ENCODE measurements at places on chromosomes 2 and 18.

DNA sequence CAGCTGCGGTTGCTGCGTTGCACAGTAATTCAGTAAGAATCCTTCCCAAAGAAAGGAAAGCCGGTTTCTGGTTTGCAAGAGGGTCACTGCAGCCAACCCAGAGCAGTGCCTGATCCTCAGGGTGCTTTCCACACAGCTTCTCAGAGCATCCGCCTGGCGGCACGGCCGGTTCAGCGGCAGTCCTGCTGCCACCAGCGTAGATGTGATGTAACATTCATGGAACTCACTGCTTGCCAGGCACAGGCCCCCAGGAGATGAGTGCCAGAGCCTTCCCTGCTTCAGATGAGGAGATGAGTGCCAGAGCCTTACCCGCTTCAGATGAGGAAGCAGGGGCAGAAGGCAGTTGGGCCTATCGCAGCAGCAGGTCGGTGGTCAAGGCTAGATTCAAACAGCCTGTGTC, 230.2 kb downstream of the GBX2 start:
- DNase-seq, result no peak

DNA sequence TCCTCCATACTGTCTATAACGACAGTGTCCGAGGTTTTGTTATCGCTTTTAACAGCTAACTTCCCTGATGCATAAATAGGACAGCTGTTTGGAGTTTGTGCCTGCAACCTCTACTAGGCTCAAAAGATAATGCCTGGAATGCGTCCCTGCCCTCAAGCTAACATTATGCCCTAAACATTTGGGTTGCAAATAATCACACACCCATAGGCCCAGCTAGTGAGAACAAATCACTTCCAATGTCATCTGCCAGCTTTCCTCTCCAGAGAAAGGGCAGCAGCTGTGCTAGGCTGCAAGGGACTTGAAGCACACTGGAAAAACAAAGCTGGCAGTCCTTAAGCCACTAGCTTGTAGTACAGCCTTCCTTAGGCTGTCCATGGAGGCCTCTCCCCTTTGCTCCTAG, 201.8 kb upstream of the LYPD1 start:
- DNase-seq, result no peak

DNA sequence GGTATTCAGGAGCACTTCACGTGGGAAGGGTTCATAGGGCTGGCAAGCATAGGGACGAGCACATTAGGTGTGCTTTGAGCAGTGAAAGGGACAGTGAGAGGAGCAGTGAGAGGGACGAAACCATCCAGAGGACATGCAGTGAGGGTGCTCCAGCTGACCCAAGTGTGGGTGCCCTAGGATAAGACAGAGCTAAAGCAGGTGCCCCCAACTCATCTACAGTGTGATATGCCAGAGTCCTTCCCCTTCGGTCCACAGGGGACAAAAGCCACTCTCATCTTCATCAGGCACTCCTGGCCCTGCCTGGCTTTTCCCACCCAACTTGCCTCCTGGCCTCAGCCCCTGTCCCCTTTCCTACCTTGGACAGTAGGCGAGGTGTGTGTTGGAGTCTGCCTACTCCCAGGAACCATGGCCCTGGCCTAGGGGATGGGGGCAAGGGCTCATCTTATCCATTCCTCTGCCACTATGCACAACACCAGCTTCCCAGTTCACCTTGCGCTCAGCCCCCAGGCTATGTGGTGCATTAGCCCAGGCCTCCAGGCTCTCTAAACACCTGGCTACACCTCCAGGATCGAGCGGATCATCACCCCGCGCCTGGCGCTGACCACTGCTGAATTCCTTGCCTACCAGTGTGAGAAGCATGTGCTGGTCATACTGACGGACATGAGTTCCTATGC, 16.1 kb upstream of the ANKRD53 start:
- no peak for DNase-seq

DNA sequence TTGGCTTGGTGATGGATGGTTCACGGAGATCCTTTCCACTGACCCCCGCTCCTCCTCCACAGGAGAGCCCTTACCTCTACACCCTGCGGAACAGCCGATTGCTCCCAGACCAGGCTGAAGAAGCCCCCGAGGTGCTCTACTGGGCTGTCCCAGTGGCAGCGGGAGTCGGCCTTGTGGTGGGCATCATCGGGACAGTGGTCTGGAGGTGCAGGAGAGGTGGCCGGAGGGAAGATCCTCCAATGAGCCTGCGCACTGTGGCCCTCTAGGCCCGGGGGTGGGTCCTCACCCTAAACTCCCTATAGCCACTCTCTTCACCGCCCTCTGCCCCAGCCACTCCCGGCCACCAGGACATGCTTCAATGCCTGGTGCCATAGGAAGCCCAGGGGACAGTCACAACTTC, 108.8 kb upstream of the PPP1CB start:
- DNase-seq, result no peak

DNA sequence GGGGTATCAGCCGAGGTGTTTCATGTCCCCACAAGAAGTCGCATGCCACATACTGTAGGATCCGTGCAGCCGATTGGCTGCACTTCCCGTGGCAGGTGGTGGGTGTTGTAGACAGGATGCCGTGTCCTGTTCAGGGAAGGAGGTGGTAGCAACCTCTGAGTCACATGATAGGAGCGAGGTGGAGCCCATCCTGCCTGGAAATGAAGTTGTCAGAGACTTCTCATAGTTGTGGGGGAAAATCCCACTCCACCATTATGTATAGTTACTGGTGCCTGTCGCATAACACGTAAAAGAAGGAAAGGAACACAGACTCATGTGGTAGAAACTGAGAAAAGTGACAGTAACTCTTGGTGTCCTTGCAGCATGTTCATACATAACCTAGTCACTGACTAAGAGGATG, 91.4 kb upstream of the IL1R2 start:
- DNase-seq, result no peak

- DNase-seq, result no peak
Observed at GRCh38 chr2:180571559-180571958, 408.8 kb upstream of the UBE2E3 start.

DNA sequence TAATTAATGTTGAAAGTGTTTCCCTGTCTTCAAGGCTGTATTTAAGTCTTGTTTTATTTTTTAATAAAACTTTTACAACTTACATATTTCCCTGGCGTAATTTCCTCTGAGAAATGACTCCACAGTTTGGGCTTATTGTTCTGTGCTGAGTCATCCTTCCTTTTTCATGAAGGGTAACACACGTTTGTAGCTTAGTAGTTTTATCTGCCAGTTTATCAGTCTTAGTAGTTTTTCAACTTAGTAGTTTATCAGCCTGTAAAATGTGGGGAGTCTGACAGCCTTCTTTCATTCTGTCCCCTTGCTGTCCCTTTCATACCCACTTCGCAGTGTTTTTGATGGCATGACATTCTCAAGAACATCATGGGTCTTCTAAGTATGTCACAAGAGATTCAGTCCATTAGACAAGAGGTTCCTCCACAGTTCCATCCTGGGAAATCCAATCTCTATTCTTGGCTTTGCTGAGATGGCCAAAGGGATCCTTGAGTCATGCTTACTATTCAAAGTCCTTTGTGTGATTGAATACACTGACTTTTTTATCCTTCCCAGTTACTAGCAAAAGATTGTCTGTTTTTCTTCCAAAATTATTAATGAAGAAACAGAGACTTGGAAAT, 60.0 kb upstream of the SGPP2 start:
- no peak for DNase-seq

DNA sequence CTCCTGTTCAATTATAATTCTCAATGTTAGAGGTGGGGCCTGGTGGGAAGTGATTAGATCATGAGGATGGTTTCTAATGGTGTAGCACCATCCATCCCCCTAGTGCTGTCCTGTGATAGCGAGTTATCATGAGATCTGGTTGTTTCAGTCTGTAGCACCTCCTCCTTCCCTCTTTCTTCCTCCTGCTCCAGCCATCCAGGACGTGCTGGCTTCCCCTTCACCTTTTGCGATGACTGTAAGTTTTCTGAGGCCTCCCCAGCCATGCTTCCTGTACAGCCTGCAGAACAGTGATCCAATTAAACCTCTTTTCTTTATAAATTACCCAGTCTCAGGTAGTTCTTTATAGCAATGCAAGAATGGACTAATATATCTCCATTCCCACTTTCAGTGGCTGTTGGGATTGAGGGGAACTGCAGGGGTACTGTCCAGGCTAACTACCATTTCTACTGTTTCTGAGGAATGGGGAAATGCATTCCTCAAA, 19.2 kb downstream of the SPIRE1 start:
- no peak for DNase-seq

DNA sequence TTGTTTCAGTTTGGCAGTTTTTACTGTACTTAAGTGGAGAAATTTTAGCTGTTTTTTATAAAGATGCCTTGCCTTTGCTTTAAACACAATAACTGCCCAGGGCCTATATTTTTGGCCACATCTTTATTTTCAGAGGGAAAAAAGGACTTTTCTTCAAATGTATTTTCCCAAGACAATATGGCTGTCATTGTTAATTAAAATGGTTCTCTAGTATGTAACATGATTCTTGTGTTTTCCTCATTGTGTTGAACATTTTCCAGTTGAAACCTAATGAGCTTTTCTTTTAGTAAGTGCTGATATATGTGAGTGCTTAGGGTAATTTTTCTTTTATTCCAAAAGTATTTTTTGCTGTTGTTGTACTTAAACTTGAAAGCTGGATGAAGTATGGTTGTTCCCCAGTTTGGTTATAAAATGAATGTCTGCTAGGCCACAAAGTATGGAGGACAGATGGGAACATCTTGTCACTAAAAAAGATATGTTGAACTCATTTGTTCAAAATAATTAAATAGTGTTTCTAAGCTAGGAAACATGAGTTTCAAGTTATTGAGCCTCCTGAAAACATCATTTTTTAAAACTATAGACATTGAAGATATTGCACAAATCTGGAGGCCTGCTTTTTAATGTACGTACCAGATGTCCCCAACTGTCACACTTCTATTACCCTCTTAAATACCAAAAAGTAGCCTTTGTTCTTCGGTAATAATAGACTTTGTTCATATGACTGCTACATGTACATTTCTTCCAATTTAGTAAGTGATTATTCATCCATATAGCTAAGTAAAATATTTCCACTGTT, 147.5 kb upstream of the DAPL1 start:
- no peak for DNase-seq

- DNase-seq, result no peak
Observed at GRCh38 chr18:10020171-10020570, 106.4 kb downstream of the VAPA start.

GRCh38 chr2:224816816-224817215, 100.7 kb upstream of the CCDC195 start:
- DNase-seq, result no peak

GRCh38 chr2:2575181-2575577, 244.1 kb upstream of the MYT1L start:
- no peak for DNase-seq

GRCh38 chr2:219706823-219707281, 79.4 kb downstream of the SLC4A3 start:
- no peak for DNase-seq

GRCh38 chr18:46615720-46616119, 41.3 kb downstream of the LOXHD1 start:
- no peak for DNase-seq

DNA sequence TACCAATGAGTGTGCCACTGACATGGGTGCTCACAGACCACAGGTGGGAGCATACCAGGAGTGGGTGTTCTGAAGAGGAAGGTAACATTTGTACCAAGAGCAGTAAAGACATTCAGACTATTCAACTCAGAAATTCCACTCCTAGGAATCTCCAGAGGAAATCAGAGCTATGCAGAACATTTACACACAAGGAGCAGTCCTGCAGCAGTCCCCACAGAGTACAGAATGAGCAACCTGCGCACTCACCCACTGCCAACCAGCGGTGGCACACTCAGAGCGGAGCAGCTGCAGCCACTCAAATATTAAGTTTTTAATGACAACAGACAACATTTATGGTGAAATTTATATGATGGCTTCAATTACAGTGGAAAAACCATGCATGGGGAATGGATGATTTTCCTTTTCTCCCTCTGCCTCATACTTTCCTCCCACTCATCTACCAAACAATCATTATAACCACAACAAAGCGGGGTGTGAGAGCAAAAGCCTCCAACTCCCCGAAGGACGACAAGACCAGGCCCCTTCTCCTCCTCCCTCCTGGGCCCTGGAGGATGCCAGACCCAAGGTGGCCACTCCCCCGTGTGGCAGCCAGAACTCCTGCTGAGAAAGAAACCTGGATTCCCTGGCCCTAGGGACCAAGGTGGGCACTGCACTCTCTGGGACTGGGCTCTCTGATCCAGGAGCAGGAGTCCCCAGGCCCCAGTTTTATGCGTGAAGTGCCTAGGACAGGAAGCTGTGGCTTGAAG, 5.4 kb downstream of the HS6ST1 start:
- DNase-seq, result no peak

GRCh38 chr18:41871229-41872000, 83.6 kb upstream of the PIK3C3 start:
- no peak for DNase-seq

- DNase-seq, result no peak
Observed at GRCh38 chr2:190270298-190270697, 49.3 kb downstream of the HIBCH start.

DNA sequence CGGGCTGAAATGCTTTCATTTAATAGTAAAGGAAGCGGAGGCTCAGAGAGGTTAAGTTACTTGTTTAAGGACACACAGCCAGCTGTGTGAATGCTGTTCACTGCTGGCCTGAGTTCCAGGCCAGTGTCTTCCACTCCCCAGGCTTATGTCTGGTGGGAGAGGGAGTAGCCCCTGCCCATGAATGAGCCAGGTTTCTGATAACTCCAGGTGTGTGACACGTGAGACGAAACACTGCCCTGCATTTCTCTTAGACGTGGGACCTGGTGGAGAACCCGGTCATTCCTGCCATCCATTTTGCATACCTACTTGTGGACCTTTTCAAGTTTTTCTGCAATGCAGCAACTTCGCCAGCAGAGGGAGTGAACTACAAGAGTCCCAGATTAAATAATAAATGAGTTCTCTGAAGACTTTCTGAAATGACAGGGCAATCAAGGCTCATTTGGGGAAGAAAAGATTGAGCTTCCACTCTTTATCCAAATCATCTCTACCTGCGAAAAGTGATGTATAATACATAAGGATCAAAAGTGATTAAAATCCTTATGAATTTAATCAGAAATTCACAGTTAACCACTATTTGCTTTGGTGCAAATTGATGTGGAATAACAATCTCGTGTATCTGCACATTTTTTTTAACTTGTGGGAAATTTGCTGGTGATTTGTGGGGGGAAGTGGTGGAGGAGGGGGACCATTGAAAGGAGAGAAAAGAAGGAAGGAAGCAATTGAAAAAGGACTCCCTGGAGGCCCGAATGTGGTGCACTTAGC, 79.4 kb upstream of the ASB18 start:
- DNase-seq, result peak; percentile 46

DNA sequence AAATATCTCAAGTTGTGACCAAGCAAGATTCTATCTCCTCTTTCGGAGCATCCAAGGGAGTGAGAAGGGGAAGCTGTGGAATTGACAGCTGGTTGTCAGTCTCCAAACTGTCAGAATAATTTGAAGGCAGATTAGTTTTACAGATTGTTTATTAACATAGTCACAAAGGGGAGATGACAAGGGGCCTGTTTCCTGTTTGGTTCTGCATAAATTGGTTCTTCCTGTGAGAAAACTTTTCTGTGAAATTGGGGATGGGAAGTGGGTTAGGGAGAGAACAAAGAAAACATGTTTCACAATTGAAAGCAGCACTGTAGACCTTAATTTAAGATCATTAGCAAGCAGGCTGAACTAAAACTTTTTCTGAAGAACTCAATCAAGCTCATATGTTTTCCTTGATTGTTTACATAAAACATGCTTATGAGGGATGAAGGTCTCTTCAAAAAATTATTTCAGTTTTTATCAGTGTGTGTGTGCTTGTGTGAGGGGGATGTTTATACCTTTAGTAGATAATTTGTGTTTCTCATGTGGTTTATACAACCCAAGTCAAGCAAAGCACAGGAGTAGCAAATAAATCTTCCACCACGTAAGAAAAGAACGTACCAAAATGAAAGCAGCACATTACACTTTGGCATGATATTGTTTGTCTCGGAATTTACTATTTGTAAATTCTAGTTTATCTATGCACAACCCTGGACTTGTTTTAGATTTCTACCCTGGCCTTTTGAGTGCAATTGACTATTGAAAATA, 604.9 kb upstream of the CDH2 start:
- DNase-seq, result no peak

Measured in activated CD4-positive, alpha-beta T cell treated with anti-CD3 and anti-CD28 coated beads, Interleukin-2, amount 50 U/mL, for 1 hour (primary cell).